ENCODE measurements at places on chromosomes 4 and X.
A peak's percentile ranks its signal among the peaks of the same experiment; 100 is the strongest.

DNA sequence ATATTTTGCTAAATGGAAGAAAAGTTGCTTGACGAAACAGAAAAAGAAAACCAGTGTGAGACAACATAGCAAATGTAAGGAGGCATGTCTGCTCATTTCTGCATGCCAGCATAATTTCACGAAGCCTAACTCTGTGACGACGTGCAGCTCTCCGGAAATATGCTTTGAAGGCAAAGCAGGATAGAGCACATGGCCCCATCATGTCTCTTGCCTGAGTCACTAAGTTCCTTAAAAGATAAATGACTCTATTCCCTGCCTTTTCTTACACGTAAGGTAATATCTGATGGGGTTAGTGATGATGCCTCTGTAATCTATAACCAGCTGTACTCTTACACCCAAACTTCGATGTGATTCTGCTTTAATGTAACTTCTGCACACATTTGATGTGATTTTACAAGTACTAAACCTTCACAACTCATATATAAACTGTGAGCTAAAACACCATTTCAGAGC, 64.5 kb downstream of the ANXA3 start:
- DNase-seq: no peak

GRCh38 chrX:11888421-11888820, 130.4 kb downstream of the MSL3 start:
- no peak for DNase-seq

GRCh38 chr4:145888393-145888792, 50.2 kb downstream of the ZNF827 start:
- DNase-seq: peak; percentile 67

- no peak for DNase-seq
Observed at GRCh38 chrX:98371994-98372393, 1488.3 kb downstream of the RPA4 start.
